NCI-H1436 (cell line): ENCODE measurements at places on chromosomes 16 and 17.
A peak's percentile ranks its signal among the peaks of the same experiment; 100 is the strongest.

DNA sequence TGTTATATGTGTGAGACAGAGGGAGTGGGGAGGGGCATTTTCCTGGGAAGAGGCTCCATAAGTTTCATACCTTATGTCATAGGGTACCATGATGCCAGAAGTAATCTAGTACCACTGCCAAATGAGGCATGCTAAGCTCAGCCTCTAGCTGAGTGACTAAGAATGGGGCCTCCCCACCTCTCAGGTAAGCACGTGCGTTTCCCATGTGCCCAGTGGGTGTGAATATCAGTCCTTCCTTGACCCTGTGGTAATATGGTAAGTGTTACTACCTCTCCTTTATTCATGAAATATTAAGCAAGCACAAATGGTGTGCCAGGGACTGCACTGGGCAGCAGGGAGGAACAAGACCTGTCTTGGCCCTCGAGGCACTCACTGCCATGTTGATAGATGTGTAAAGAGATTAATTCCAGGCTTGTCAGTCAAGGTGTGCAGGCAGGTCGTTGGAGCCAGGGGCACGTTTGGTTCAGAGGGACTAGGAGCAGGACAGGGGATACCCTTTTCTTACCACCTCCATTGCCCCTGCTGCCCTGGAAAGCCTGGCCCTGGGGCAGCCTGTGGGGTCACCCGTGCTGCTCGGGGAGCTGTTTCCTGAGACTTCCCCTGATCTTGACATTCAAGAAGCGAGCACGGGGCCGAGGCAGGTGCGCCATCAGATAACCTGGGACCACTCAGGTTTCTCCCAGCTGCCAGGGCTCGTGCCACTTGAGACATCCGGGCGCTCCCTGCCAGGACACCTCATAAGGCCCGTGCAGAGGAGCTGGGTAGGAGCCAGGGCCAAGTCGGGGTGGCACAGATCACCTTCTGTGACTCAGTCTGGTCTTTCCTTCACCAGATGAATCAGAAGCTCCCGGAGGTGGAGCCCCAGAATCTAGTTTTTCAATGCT, 8.8 kb downstream of the RSAD1 start:
- no peak for DNase-seq

DNA sequence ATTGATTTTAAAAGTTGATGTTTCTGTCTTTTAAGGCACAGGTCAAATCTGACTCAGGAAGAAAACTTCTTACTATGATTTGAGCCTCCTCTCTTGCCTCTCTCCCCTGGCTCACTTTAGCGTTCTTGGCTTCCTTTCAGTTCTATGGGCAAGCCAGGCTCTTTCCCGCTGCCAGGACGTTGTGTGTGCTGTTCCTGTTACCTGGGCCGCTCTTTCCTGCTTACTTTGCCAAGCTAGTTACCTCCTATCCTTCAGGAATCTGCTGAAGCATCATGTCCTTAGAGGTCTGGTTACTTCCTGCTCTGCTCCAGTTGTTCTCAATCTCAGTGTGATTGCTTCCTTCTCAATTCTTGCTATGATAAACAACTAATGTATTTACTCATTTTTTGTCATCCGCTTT, 1108.5 kb upstream of the EEF2KMT start:
- no peak for DNase-seq

- no peak for DNase-seq
Observed at GRCh38 chr17:42702446-42702845, 20.1 kb downstream of the CNTNAP1 start.

GRCh38 chr16:57736419-57737351, 1.1 kb downstream of the KATNB1 start:
- DNase-seq = no peak

DNA sequence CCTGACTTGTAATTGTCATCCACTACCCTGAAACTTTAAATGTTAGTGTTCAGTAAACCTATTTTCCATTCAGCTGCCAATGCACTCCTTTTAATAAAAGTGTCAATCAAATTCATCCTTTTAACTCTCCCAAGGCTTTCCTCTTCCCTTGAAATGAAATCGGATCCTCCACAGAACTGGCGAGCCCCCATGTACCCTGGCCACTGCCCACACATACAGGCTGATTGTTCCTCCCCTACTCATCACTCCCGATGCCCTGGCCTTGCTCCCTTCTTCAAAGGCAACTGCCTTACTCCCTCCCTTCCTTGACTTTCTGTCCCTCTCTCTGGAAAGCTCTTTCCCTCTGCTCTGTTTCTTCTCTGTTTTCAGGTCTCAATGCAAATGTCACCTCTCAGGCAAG, 7.6 kb downstream of the KRT33A start:
- no peak for DNase-seq

DNA sequence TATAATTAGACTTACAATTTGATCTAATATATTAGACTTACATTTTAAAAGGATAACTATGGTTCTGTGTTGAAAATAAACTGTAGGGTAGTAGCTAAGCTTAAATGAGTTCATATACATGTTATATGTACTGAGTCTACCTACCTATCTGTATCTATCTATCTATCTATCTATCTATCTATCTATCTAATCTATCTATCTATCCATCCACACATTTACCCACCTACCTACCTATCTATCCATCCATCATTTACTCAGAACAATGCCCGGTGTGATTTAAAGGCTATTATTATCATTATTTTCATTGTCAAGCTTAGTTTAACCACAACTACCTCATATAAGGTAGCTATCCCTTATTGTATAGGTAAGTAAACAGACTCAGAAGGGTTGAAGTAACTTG, 7.0 kb downstream of the KRT10 start:
- no peak for DNase-seq

DNA sequence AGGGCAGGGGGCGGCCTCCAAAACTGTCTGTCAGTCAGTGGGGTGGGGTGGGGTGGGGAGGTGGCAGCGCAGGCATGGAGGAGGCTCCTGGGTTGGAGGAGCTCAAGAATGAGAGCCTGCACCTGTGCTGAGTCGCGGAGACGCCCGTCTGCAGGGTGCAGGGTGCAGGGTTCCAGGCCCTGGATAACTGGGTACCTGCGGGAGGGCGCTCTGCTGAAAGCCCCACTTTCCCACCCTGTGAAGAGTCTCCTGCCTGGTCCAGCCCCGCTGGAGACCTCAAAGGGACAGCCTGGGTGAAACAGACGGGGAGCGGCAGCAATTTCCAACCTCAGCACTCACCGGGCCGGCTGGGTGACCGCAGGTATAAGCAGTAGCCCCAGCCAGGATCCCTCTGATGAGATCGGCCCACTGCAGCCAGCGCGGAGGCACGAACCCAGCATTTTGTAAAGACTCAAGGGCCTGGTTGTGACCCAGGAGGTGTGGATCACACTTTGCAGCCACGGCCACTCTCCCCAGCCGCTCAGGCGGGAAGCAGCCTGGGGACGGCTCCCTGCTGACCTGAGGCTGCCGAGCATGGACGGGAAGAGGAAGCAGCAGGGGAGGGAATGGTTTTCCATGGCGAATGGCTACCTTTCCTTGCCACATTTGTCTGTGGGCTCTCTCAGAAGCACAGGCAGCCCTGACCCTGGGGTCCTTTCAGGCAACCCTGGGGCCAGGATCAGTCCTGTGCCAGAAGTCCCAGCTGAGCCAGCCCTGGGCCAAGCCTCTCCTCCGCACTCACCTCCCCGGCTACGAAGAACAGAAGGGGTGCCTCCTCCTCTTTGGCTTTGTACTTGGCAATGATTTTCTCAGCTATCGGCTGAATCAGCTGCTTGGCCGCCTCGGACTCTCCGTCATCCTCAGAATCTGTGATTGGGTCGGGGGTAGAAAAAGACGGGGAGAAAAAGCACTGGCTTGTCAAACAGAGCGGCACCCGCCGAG, 21.0 kb downstream of the MRM3 start:
- no peak for DNase-seq

DNA sequence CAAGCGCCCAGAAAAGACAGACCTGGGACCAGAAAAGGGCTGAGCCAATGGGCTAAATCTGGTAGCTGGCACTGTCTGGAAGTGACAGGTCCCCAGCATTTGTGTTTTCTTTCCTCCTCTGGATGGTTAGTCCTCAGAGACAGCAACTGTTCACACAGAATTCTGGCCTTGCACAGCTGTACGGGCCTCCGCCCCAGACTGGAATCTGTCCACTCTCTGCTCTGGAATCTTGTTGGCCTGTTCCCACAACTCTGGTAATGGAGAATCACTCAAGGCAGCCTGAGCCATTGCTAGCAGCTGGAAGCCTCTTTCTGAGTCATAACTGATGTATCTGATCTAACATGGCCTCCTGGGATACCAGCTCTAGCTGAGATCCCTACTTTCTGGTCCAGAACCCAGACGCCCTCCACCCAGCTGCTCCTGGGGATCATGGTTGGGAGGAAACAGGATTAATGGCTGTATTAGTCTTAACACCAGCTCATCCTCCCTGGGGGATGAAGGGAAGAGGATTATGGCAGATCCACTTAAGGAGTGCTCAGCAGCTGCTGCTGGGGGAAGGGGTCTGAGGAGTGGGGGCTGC, 9.1 kb downstream of the ZNF668 start:
- DNase-seq = no peak

DNA sequence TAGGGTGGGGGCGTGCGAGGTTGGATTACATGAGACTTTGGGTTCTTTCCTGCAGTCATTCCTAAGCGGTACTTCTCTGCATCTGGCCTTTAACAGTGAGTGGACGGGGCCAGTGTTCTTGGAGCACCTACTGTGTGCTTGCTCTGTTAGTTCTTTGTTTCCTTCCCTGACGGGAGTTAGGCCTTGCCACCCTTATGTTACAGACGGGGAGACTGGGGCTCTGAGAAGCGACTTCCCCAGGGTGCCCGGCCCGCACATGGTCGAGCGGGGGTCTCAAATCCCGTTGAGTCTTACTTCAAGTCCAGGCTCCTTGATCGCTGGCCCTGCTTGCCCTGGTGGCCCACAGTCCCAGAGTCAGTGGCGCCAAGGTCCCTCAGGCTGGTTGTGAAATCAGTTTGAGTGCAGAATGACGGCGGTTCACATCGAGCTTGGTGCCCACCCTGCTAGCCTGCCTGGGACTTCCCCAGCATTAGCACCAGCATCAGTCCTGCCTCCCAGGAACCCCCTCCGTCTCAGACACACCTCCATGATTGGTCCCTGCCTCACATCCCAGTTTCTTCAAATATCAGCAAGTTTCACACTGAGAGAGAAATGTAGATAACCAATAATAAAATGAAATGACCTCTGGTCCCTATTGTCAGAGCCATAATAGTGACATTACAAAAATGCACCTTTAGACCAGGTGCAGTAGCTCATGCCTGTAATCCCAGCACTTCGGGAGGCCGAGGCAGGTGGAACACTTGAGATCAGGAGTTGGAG, 128.0 kb downstream of the CMIP start:
- no peak for DNase-seq

GRCh38 chr17:61579961-61580360, 11.1 kb downstream of the NACA2 start:
- no peak for DNase-seq

GRCh38 chr17:41812381-41813151, at the start of gene FKBP10:
Gene FKBP10, plus strand, starts transcription at chr17:41813004. Its CDS starts 31 bp downstream, at chr17:41813035.
- DNase-seq = peak; percentile 27

- DNase-seq = peak; percentile 79
Observed at GRCh38 chr16:705431-706188, at the start of gene FBXL16. Gene FBXL16, minus strand, starts transcription at chr16:705801. Its CDS starts 8,396 bp downstream, at chr16:697405.
